ENCODE measurements at places on chromosomes 12 and 14. TPM values are rescaled to one million over a fixed set of nuclear protein-coding genes. Genes with fewer than 3 reads are reported as not detected.

DNAJC22 gene
- 2.5 TPM for total RNA-seq

PTCSC3 gene
- not detected for total RNA-seq

GPHN gene
- total RNA-seq: 7.6 TPM

TAS2R20 gene
- total RNA-seq: 1.8 TPM
